ENCODE measurements at places on chromosomes 1 and 21.

DNA sequence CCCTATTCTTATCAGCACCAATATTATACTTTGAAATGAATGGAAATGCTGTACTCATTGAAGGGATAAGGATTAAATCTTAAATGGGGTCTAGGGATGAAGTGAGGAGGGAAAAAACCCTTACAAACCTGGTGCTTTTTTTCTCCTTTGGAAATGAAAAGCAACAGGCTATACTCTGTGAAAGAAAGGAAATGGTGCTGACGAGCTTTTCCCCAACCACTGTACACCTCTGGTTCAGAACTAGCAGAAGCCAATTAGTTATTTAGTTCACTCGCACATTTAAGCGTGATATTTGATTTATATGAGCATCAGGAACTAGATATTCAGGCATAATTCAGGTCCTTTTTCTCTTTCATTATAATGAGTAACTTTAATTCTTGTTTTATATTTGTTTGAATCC, 74.5 kb upstream of the S1PR1 start:
- no peak for DNase-seq

DNA sequence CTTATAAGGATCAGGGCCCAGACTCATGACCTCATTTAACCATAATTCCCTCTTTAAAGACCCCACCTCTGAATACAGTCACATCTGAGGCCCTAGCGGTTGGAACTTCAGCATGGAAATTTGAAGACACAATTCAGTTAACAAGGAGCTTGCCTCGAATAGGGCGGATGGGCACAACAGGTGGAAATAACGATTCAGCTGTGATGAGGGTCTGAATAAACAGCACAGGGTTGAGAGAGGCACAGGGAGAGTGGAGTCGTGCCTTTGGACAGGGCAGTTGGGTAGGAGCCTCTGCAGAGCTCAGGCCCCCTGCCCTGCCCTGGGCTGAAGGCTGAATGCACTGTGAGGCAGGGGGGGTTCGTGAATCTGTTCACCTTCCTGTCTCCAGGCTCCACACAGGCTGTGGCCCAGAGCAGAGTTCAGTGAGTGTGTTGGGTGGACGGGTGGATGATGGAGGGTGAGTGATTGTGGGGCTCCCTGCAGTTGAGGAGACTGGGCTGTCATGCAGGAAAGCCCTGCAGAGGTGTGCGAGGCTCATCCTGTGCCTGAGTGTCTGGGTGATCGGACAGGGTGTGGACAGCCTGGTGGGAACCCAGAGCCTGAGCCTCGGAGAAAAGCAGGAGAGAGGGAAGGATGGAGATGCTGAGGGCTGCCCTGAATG, 243.1 kb downstream of the FOXD2 start:
- DNase-seq: no peak

DNA sequence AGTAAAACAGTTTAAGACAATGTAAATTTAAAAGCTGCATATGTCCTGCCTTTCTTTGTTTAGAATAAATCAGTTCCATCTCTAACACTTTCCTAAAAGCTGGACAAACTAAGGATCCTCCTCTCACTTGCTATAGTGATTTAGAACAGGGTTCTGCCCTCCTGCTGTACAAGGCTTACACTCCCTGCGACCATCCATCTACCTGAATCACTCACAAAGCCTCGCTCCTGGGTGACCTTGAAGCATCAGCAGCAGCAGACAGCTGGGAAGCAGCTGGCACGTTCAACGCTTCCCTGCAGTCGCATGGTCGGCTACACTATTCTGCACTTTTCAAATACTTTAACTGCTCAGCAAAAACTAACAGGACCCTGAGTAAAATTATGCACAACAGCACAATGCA, 128.0 kb downstream of the NTPCR start:
- no peak for DNase-seq

- no peak for DNase-seq
Observed at GRCh38 chr1:40965531-40965930, 14.0 kb upstream of the CTPS1 start.

GRCh38 chr1:197268012-197268411, at the start of gene CRB1:
Gene CRB1 (plus strand): TSS chr1:197268252. CDS start chr1:197268413, 161 bp downstream.
- DNase-seq: no peak

DNA sequence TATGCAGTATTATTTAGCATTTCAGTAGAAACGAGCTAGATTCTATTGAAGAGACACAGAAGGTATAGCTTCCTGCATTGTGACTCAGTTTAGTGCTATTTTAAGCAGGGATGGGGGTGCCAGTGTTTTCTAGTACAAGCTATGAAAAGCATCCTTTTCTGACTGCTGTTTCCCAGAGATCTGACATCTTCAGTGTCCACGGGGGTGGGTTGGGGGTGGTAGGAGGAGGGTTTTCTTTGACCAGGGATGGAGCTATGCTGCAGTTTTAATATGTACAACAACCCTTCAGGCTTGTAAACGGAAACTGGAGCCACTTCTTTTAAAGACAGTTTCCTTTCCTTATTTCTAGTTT, 2.7 kb upstream of the NEGR1 start:
- DNase-seq: no peak

DNA sequence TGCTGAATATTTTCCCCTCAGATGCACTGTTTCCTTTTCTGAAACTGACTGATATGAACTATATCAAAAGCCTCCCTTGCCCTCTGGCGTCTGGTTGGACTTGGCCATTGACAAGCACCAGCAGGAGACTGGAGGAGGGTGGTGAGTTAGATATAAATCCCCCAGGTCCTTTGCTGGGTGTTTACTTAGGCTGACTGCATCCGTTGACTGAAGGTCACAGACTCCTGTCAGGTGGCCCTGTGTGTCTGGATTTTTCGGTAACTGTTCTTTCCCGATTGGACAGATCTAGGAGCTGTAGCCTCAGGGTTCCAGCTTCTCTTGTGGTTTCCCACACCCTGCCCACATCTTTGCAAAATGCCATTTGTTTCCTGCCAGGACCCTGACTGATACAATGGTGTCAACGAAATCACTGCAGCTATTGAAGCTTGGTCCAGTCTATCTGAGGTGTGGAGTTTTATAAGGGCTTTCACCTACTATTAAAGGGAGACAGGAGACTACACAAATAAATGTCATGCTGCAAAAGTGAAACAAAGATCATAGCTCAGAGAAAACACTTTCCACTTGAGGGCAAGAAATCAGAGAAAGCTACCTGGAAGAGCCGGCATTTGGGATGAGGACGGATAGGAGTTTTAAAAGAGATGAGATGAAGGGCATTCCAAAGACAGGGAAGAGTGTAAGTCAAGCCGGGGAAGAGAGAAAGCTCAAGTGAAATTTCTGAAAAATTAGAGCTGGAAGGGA, 1.5 kb upstream of the MAGI3 start:
- DNase-seq: no peak

DNA sequence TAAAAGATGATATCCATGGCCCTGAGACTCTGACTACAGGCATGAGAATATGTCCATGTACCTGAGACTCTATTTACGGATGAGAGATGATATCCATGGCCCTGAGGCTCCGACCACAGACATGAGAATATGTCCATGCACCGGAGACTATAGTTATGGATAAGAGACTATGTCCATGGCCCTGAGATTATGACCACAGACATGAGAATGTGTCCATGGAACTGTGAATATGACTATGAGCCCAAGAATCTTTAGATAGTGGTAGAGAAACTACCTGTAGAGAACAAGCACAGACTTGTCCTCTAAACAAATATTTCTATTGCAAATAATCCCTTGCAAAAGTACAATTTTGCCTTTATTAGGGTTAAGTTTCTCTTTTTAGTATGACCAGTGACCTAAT, 263.2 kb downstream of the PCP4 start:
- no peak for DNase-seq

DNA sequence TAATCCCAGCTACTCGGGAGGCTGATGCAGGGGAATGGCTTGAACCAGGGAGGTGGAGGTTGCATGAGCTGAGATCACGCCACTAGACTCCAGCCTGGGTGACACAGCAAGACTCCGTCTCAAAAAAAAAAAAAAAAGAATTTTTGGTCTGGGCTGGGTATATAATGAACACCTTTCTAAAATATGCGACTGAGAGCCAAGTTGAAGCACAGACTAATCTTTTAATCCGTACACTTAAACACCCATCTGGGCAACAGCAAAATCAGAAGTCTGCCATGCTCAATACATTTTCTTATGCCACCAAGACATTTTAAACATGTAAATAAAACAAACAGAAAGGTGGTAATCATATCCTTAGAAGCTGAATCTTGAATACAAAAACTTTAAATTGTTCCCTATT, 31.6 kb upstream of the ABCB10 start:
- DNase-seq: no peak

DNA sequence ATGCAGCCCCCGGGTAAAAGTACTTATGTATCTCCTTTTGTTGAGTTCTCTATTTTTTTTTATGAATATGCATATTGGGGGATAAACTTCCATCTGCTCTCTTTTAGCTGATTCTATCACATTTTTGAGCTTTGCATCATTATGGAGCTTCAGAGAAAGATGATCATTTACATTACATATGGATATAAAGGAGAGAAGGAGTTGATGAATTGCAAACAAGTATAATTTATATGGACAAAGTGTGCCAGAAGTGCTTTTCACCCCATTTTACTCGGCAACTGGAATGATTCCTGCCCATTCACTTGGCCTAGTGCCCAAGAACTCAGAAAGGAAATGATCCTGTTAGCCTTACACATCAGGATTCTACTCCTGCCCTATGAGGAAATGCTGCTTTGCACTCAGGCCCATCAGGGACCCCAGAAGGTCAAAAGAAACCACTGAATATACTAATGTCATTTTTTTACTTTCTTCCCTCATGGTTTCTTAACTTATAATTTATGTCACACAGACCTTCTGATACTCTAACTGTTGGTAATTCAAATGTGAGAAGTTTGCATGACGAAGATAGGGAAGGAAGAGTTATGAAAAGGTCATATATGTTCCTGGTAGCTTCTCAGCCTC, 65.6 kb downstream of the SAMSN1 start:
- DNase-seq: peak; percentile 76

DNA sequence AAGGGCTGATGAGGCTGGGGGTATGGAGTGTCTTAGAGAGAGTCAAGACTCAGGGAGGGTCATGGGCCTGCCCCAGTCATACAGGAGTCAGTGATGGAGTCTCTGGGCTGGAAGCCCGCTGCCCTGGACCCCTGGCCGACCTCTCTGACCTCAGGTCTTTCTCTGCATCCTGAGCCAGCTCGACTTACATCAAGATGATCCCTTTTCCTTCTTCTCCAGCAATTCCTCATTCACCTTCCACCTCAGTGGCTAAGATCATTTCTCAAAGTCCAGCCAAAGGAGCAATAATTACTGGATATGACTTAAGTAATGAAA, 308.6 kb downstream of the MATN1 start:
- no peak for DNase-seq

DNA sequence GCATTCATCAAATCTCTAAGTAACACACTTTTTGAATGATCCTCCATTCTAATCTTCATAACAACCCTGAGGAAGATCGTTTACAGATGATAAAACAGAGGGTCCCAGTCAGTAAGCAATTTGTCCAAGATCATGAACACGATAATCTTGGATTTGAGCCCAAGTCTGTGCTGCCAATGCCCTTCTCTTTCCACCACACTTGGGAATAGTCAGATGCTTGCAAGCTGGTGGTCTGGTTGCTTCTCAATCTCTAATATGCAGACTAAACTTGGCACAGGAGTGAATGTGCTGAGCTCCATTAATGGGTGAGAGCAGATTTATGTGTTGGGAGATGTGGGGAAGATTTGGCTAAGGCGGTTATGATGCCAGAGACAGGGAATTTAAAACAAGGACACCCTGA, 430.6 kb upstream of the DAB1 start:
- DNase-seq: no peak

GRCh38 chr1:30273456-30273855, 449.9 kb downstream of the MATN1 start:
- no peak for DNase-seq

DNA sequence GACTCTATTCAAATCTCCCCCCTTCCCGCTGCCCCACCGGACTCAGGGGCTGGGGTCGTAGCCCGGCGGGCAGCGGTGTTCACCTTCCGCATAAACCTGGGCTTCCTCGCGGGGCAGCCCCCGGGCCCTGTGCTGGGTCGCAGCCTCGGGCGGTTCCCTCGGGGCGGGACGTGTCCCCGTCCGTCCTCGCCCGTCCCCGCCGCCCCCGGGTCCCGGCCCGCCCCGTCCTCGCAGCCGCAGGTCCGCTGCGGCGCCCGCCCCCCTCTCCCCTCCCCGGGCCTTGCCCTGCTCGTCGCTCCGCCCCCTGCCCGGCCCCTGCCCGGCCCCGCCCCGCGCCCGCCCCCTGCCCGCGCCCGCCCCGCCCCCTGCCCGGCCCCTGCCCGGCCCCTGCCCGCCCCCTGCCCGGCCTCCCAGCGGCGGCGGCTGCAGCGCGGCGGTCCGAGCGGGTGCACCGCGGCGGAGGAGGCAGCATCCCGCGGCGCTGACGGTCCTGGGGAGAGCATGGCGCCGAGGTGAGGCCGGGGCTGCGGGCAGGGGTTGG, at the start of gene COL18A1:
Gene COL18A1, plus strand, starts transcription at position 436 of the 541 bp plus-strand sequence. Its CDS starts 66 bp downstream, at position 502.
- no peak for DNase-seq

DNA sequence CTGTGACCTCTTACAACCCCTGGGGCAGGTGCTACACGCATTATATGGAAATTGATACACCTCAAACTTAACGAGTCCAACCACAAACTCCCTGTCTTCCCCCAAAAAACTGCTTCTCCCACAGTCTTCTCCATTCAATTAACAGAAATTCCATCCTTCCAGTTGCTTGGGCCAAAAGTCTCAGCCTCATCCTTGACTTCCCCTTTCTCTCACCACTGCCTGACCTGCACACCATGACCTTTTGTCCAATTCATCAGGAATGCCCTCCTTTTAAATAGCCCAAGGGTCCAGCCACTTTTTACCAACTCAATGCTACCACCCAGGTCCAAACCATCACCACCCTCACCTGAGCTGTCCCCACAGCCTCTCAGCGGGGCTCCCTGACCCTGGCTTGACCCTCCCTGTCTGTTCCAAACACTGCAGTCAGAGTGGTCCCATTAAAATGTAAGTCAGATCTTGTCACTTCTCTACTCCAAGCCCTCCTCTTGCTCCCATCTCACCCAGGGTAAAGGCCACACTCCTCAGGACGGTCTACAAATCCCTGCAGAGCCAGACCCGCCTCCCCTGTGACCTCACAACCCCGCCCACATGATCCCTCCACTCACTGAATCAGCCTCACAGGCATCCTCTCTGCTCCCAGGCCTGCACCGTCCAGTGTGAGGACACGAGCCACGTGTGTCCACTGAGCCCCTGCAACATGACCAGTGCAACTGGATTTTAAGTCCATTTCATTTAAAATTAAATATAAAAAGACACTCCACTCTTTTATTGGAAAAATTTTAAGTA, 18.5 kb downstream of the KCNN3 start:
- no peak for DNase-seq

Measured in inflammatory macrophage (primary cell).